ENCODE measurements at places on chromosomes 2 and 18. TPM values are rescaled to one million over a fixed set of nuclear protein-coding genes. Genes with fewer than 3 reads are reported as not detected.

DNA sequence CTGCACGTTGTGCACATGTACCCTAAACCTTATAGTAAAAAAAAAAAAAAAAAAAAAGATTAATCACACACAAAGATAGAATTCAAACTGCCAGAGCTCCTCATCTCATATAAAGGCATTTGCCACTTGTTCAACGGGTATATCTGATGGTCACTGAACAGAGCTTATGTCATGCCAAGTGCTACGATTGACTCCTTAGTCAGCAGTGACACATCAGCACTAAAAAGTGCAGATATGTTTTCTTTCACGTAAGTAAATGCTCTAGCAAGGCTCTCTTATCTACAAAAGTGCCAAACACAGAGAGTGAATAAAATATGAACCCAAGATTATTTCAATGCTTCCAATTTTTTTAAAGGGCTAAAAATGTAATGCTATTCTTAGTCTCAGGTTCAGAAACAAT is 1.1 kb downstream of the LMAN1 start:
- peak; percentile 35 for DNase-seq

DNA sequence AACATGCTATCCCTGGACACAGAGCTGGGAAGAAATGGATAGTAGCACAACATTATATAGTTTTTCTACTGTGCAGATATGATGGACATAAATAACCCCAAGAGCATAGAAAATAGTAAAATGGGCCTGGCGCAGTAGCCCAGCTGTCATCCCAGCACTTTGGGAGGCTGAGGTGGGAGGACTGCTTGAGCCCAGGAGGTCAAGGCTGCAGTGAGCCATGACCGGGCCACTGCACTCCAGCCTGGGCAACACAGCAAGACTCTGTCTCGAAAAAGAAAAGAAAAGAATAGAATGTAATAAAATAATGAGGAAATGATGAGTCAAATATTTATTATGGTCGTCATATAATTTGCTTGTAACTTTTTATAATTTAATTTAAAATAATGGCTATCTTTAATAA is 7.5 kb upstream of the GAREM2 start:
- DNase-seq, result no peak

TFCP2L1 gene
- not detected for total RNA-seq

GRCh38 chr2:144132357-144132756 is 387.6 kb downstream of the ZEB2 start:
- DNase-seq, result no peak

NGEF gene
- total RNA-seq, result 72.6 TPM

DNA sequence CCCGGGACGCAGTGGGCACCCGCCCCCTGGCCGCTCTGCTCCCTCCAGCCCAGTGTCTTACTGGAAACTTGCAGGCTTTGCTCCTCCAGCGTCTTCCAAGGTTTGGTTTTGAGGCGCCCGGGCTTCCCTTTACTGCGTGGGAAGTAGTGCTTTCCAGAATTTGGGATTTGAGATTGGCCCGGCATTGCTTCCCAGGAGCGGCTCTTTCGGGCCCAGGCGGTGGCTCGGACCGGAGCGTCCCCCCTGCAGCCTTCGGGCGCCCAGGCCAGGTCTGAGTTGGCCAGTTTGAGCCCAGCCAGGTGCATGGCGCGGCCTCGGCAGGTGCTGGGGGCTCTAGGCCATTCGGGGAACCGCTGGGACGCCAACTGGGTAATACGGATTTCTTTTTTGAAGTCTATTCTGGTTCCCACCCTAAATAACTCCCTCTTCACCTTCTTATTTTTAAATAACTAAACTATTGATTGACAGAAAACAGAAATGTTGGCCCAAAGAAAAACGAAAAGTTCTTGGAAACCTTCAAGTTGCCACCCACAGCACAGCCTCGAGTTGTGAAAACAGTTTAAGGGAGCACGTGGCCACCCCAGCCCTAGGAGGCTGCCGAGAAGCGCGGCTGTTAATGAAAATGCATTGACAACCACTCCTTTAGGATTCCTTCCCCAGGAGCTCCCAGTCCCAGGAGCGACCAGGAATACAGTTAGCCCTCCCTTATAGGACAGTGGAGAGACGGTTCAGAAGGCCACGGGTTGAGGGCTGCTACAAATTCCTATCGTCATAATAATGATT is 766 bp downstream of the SNTG2 start:
- DNase-seq, result no peak

DNA sequence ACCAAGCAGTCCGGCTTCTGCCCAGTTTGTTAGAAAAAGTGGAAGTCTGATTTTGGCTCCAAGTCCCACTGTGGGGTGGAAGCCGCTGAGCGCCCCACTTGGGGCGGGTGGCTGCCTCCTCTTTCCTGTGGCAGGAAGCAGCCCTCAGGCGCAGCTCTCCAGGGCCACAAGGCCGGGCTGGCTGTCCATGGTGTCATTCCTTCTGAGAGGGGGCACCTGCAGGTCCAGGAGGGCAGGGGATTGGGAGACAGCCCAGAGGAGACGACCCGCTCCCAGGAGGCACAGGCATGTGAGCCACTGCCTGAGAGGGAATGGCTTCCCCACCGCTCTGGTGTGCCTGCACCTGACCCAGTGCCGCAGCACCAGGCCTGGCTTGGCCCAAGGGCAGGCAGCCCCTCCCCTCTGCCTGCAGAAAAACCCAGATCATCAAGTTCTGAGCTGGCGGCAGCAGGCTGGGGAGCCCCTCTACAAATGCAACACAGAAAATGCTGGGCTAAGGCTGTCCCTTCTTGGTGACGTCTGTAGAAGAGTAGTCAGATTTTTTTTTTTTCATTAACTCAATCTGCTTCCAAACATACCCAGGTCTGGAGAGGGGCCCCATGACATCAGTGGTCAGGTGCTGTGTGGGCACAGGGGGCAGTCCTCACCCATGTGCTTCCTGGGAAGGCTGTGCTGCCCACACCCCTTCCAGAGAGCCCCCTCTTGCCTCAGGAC is 38.4 kb downstream of the HS6ST1 start:
- DNase-seq, result no peak

GRCh38 chr18:37529863-37530262 is 35.7 kb downstream of the CELF4 start:
- no peak for DNase-seq

- DNase-seq, result peak; percentile 74
These were observed 579 bp downstream of the MAT2A start for GRCh38 chr2:85539361-85540132.

DNA sequence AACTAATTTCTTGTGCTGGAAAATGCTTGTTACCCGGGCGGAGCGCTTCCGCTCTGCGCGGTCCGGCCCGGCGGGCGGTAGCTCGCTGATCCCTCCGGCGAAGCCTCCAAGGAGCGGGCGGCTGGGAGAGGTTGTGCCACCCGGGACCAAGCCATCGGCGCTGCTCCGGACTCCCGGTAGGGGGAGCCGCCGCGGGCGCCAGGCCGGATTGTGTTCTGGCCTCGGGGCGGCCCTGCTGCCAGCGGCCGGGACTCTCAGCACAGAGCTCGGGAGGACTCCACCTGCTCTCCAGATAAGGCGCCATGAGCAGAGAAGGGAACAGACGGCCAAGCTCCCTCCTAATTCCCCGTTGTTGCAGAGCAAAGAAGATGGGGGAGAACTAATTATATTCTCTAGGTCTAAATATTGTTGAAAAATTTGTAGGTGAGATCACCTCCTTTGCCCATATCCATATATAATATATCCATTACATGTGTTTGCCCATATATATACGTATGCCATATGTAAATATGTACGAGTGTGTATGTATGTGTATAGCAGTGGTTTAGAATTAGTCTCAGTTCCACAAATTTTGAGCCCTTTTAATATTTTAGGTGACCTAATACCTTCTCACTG is 13.8 kb upstream of the SATB2 start:
- DNase-seq, result peak; percentile 66

GRCh38 chr2:128363934-128364361 is 45.3 kb upstream of the HS6ST1 start:
- DNase-seq, result no peak

GRCh38 chr2:25115249-25115883 is 53.0 kb downstream of the POMC start:
- no peak for DNase-seq

GRCh38 chr18:25503567-25504081 is 151.7 kb upstream of the ZNF521 start:
- peak; percentile 26 for DNase-seq

- peak; percentile 65 for DNase-seq
These were observed 7.3 kb downstream of the TGIF1 start for GRCh38 chr18:3457261-3457724.
